ENCODE measurements at places on chromosomes 16 and 17.

GRCh38 chr17:79788989-79789942 lies 7.6 kb downstream of the CBX8 start:
- DNase-seq, result no peak

DNA sequence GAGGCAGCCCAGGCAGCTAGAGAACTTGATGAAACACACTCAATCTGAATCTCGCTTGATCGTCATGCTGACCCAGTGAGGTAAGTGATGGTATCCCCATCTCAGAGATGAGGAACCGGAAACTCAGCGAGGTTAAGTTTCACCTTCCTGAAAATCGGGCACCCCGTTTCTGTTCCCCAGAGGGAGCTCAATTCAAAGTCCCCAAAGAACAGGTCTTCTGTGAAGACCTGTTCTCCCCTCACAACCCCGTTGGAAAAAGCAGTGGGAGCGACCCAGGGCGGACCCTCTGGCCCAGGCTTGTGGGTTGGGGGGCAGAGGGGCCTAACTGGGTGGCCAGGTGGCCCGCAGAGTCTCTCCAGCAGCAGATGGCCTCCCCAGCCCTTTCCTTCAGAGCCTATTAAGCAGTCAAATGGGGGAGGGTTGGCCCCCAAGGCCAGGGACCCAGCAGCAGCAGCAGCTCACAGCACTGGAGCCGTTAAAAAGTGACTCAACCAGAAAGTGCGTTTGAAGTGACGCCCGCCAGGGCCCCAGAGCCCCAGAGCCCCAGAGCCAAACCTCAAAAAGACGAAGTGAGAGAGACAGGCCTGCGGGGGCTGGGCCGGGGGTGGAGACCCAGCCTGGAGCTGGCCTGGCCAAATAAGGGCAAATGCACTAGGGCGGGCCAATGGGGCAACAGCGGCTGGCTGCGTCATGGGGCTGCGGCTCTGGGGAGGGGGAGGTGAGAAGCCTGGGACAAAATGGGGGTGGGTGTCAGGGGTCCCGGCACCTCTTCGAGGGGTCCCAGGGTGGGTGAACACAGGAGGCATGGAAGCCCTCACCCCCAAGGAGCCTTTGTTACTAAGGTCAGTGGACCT lies 9.2 kb upstream of the TSPOAP1 start:
- DNase-seq, result no peak

- no peak for DNase-seq
Measured at GRCh38 chr16:47694543-47694942, 233.4 kb downstream of the PHKB start.

DNA sequence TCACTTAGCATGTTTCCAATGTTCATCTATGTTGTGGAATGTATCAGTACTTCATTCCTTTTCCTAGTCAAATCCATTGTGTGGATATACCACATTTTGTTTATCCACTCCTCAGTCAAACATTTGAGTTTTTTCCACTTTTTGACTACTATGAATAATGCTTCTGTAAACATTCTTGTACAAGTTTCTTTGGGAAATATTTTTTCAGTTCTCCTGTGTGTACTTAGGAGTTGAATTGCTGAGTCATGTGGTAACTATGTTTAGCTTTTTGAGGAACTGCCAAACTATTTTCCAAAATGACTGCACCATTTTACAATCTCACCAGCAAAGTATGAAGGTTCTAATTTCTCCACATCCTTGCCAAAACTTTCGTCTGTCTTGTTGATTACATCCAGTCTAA lies 223.7 kb upstream of the AXIN2 start:
- DNase-seq, result no peak

DNA sequence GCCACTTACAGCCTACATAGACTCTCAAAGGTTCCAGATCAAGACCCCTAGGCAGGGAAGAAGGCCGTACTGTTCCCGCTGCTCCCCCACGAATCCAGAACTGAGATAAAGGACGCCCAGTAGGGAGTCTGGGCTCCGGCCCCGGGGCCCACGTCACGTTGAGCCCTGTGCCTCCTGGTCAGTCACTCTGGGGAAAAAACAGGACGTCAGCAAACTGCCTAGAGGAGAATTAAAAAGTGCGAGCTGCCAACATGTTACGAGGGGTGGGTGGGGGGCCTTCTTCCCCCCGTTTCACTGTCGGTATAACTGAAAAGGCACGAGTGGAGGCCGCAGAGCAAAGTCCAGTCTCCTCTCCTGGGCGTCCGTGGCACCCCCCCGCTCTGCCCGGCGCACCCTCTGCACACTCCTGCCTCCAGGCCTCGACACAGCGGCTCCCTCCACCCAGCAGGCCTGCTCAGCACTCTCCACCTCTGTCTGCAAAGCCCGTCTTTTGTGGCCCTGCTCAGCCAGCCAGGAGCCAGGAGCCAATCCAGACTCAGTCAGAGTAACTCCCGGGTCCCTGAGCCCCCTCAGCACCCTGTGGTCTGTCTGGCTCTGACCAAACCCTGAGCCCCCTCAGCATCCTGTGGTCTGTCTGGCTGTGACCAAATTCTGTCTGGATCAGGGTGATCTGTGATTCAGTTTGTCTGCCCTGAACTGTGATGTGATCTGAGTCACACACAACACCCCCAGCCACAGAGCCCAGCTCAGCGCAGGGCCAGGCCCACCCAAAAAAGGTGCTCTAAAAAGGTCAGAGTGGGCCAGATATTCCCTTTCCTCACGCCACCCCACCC lies 6.2 kb downstream of the ITGAE start:
- no peak for DNase-seq

DNA sequence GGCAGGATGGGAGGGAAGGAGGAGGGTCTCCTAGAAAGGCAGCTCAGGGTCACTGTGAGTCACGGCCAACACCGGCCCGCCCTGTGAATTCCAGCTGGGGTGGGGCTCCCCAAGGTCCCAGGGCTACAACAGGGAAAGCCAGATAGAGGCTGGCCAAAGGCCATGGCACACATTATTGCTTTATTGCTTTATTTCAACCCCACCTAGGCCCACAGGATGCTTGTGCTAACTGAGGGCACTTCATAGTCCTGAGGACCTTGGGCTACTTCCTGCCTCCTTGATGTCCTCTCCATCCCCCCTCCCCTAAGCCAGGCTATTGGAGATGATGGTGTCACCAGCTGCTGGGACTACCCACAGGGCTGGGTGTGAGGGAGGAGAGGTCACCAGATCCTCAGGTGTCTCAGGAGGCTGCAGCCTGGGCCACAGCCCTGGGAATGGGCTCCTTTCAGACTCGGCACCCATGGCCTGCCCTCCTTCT lies 26.1 kb downstream of the LRRC75A start:
- no peak for DNase-seq

DNA sequence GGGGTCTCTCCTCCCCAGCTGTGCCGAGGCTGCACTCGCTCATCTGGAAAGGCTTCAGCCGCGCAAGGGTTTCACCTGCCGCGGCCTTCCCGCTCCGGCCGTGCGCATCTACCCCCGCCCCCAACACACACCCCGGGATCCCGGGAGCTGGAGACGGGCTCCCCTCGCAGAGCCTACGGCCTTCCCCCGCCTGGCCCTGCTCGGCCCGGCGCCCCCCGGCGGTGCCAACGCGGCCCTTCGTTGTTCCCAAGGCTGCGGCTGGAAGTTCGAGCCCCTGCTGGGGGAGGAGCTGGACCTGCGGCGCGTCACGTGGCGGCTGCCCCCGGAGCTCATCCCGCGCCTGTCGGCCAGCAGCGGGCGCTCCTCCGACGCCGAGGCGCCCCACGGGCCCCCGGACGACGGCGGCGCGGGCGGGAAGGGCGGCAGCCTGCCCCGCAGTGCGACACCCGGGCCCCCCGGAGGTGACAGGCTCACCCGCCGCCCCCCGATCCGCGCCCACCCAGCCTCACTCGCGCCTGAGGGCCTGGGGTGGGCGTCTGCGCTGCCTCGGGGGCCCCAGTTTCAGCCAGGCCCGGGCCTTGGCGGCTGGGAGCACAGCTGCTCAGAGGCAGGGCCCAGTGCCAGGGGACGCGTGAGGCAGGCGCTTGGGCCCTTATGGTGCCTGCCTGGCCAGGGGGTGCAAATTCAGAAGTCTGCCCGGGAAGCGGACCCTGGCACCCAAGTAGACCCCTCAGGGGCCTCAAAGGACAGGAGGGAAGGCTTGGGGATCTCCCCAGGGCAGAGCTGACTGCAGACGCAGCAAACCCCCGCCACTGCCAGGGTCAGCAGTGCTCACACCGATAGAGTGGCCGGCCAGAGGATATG lies 11.2 kb downstream of the GALK1 start:
- no peak for DNase-seq

GRCh38 chr16:86545954-86546637 lies 8.9 kb downstream of the MTHFSD start:
- DNase-seq, result no peak
